ENCODE measurements at places on chromosomes 3 and 15. TPM values are rescaled to one million over a fixed set of nuclear protein-coding genes. Genes with fewer than 3 reads are reported as not detected.

The CFAP100 gene
- total RNA-seq: not detected

The TEX55 gene
- total RNA-seq: not detected

GRCh38 chr3:140850210-140850955 lies 91.3 kb upstream of the SLC25A36 start:
- peaks cover 21% of the 10 kb centered on the region for H3K27me3 ChIP-seq
- DNase-seq: no peak
- H3K4me3 ChIP-seq: no peak overlapping the region
- H3K4me1 ChIP-seq: no peaks in the 10 kb centered on the region
- H3K36me3 ChIP-seq: no peaks in the 10 kb centered on the region

GRCh38 chr15:58398071-58398470 lies 33.7 kb upstream of the LIPC start:
- no peak overlapping the region for H3K27ac ChIP-seq
- DNase-seq: no peak
- peaks cover 11% of the 10 kb centered on the region for H3K4me1 ChIP-seq
- H3K27me3 ChIP-seq: no peaks in the 10 kb centered on the region

DNA sequence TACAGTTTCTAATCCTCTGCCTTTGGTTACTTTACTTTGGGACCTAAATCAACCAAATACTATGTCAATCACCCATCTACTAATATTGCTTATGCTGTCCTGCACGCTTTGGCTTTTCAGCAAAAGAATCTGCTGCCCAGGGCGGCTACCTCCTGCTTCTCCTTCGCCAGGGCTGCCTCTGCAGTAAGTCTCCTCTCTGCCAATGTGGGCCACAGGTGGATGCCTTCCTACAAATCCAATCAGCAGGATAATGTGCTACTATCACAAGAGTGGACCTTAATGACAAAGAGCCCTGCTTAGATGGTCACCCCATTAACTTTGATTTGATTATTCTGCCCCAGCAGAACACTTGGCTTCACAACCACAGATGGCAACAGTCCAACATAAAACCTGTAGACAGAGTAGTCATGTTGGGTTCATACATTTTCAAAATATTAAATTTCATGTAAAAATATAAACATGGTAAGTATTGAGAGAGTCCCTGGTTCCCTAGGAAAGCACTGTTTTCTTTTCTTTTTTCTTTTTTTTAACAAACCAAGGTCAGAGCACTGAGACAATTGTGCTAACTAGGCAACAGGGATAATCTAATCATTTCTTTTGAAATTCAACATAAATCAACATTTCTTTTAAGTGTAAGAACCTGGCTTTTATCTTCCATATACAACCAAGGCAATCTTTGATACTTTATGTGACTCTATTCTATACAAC lies 298.3 kb downstream of the ZBTB20 start:
- no peak for DNase-seq
- no peaks in the 10 kb centered on the region for H3K27me3 ChIP-seq
- no peaks in the 10 kb centered on the region for H3K4me1 ChIP-seq

The TMCO5A gene
- total RNA-seq: not detected

The MED12L gene
- 2.7 TPM for total RNA-seq

DNA sequence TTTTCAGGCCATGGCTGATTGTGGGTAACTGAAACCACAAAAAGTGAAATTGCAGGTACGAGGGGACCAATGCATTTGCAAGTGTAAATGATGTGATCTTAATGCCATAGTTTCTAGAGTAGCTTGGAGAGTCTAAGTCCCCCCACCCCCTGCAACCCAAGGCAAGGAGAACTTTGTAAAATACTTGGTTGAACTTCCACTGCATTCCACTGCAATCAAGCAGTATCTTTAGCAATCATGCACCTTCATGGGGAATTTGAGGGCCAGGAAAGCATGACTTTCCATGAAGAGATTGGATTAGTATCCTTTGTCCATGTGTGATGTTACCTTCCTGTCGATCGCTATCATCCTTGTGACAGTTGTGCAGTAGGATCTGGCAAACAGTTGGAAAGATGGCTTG lies 11.4 kb upstream of the CYP8B1 start:
- no peaks in the 10 kb centered on the region for H3K4me1 ChIP-seq
- no peaks in the 10 kb centered on the region for H3K27me3 ChIP-seq
- no peak overlapping the region for H3K4me3 ChIP-seq
- no peak overlapping the region for H3K27ac ChIP-seq

GRCh38 chr3:125062904-125063618 lies 7.3 kb upstream of the HEG1 start:
- no peaks in the 10 kb centered on the region for H3K27me3 ChIP-seq
- no peaks in the 10 kb centered on the region for H3K36me3 ChIP-seq
- H3K4me1 ChIP-seq: peaks cover 12% of the 10 kb centered on the region
- peak overlapping the region; percentile 57 for H3K27ac ChIP-seq
- DNase-seq: peak; percentile 59
- no peak overlapping the region for H3K4me3 ChIP-seq

DNA sequence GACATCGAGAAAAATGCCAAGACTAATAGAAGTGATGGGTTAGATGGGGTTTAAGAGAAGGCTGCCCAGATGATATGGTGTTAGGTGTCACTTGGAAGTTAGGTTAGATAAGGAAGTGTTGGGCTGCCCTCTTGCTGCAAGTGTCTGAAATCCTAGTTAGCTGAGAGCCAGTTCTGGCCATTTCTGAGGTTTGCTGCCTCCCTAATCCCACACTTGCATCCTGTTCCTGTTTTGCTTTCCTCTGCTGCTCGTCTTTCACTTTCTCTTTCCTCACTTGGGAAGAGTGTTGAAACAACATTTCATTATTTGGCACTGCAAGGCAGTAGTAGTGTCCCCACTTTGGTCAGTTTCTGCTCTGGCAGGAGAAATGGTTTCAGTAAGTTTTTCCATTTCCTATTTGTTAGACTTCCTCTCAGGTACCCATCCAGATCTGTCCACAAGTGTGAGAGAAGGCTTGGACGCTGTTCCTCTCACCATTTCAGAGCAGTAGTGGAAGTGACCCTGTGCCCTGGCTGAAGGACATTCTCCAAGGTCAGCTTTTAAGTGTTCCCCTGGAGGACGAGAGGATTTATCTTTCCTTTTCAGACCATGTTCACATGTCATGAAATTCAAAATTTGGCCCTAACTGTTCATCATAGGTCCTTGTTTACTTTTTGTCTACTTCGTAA lies 93.3 kb downstream of the ADAMTSL3 start:
- no peak overlapping the region for H3K27ac ChIP-seq
- H3K36me3 ChIP-seq: no peaks in the 10 kb centered on the region
- no peak overlapping the region for H3K4me3 ChIP-seq
- peak; percentile 47 for DNase-seq

GRCh38 chr15:95601525-95601924 lies 729.0 kb upstream of the NR2F2 start:
- peaks cover 4% of the 10 kb centered on the region for H3K4me1 ChIP-seq
- H3K36me3 ChIP-seq: no peaks in the 10 kb centered on the region
- no peaks in the 10 kb centered on the region for H3K27me3 ChIP-seq
- no peak overlapping the region for H3K4me3 ChIP-seq

The AMIGO3 gene
- total RNA-seq: 0.57 TPM

DNA sequence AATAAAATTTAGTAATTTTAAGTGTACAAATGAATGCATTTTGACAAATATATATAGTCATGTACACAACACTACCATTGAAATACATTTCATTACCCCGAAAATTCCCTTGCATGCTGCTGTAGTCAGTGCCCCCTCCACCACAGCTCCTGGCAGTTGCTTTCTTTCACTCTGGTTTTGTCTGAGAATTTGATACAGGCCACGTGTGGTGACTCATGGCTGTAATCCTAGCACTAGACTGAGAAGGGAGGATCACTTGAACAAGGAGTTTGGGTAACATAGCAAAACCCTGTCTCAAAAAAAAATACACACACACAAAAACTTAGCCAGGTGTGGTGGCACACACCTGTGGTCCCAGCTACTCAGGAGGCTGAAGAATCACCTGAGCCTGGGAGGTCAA lies 65.4 kb downstream of the TFRC start:
- H3K36me3 ChIP-seq: no peaks in the 10 kb centered on the region
- H3K27ac ChIP-seq: no peak overlapping the region
- no peaks in the 10 kb centered on the region for H3K4me1 ChIP-seq
- H3K4me3 ChIP-seq: no peak overlapping the region

GRCh38 chr15:92930054-92930621 lies 30.0 kb downstream of the CHD2 start:
- DNase-seq: no peak
- peaks cover 10% of the 10 kb centered on the region for H3K4me1 ChIP-seq
- H3K4me3 ChIP-seq: no peak overlapping the region
- H3K27me3 ChIP-seq: no peaks in the 10 kb centered on the region
- peak overlapping the region; percentile 45 for H3K27ac ChIP-seq

DNA sequence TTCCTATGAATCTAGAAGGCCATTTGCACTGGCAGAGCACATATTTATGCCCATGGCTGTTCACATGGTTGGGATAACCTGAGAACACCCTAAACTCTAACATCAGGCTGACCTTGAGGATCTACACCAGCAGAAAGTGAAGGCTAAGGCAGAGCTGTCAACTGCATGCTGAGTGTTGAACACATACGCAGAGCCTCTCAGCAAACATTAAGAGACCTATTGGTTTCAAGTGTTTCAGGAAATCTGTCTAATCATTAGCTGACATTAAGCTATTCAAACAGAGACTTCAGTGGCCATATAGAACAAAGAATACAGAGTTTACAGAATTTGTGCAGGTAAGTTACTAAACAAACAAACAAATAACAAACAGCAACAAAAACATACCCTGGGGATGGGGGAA lies 16.1 kb upstream of the SEC61A1 start:
- H3K27ac ChIP-seq: no peak overlapping the region
- no peaks in the 10 kb centered on the region for H3K36me3 ChIP-seq
- H3K4me3 ChIP-seq: no peak overlapping the region
- peaks cover 4% of the 10 kb centered on the region for H3K4me1 ChIP-seq

GRCh38 chr3:138348754-138349739 lies 668 bp downstream of the MRAS start:
- peak overlapping the region; percentile 61 for H3K4me3 ChIP-seq
- H3K27me3 ChIP-seq: no peaks in the 10 kb centered on the region
- H3K36me3 ChIP-seq: no peaks in the 10 kb centered on the region
- peaks cover 5% of the 10 kb centered on the region for H3K4me1 ChIP-seq

The CDCP1 gene
- total RNA-seq: 7.0 TPM

The LYZL4 gene
- total RNA-seq: not detected

- no peak overlapping the region for H3K4me3 ChIP-seq
- no peak for DNase-seq
- H3K36me3 ChIP-seq: no peaks in the 10 kb centered on the region
- no peak overlapping the region for H3K27ac ChIP-seq
- no peaks in the 10 kb centered on the region for H3K27me3 ChIP-seq
Measured at GRCh38 chr3:98755601-98756000, 7.5 kb upstream of the ST3GAL6 start.

The SEMA3G gene
- 3.8 TPM for total RNA-seq

DNA sequence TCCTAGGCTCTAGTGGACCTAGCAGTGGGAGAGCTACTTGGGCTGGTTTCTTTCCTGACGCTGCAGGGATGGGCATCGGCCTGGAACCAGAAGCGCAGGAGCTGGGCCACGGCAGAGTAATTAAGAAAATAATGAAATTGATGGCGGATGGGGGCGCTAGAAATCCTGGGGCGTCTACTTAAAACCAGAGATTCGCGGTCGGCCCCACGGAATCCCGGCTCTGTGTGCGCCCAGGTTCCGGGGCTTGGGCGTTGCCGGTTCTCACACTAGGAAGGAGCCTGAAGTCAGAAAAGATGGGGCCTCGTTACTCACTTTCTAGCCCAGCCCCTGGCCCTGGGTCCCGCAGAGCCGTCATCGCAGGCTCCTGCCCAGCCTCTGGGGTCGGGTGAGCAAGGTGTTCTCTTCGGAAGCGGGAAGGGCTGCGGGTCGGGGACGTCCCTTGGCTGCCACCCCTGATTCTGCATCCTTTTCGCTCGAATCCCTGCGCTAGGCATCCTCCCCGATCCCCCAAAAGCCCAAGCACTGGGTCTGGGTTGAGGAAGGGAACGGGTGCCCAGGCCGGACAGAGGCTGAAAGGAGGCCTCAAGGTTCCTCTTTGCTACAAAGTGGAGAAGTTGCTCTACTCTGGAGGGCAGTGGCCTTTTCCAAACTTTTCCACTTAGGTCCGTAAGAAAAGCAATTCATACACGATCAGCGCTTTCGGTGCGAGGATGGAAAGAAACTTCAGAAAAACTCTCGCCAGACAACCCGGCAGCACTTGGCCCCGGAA lies 6.1 kb downstream of the SOX14 start:
- H3K4me3 ChIP-seq: no peak overlapping the region
- H3K27ac ChIP-seq: no peak overlapping the region
- H3K27me3 ChIP-seq: peaks cover 100% of the 10 kb centered on the region
- H3K36me3 ChIP-seq: no peaks in the 10 kb centered on the region
- no peak for DNase-seq
- H3K4me1 ChIP-seq: peaks cover 29% of the 10 kb centered on the region

The CACNA1D gene
- total RNA-seq: 30.1 TPM

DNA sequence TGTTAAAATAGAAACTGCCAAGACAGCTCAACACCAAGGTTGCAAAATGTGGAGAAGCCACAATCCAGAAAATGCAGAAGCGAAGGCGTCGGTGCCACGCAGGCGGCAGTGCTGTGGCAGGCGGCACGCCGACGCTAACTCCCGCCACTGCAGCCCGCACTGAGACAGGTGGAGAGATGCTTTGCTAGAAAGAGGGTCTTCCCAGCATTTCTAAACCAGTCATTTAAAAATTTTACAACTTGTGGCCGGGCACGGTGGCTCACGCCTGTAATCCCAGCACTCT lies 23.2 kb downstream of the CYFIP1 start:
- DNase-seq: no peak
- no peaks in the 10 kb centered on the region for H3K36me3 ChIP-seq

The CACNA2D2 gene
- 0.87 TPM for total RNA-seq

The LRRC49 gene
- 7.8 TPM for total RNA-seq

DNA sequence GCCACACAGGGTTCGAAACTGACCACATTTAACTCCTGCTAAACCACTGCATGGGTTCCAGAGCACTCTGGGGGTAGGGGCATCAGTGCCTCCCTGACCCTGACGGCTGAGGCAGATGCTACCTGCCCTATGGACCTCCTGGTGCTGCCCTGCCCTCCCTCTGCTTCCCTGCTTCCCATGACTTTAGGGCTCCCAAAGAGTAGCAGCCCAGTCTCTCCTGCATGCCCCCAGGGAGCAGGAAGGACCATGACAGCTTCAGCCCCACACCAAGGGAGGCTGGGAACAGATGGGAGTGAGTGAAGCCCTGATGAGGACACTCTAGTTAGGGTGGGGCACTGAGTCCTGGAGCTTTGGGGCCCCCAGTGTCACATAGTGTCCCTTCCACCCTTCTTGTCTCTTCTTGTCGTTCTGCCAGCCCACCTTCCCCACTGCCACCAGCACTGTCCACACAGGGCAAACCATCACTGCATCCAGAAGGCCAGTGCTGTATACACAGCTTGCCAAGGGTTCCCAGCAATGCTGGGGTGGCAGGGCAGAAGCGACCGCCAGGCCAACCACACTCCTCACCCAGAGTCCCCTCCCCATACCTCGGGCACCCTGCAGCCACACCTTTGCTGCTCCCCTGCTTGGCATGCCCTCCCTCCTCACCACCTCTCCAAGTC lies 31.0 kb downstream of the SRPRB start:
- H3K27me3 ChIP-seq: no peaks in the 10 kb centered on the region
- no peak overlapping the region for H3K4me3 ChIP-seq
- no peaks in the 10 kb centered on the region for H3K36me3 ChIP-seq
- no peak for DNase-seq

Measured in hepatocyte (in vitro differentiated cells).